ENCODE measurements at places on chromosomes 1 and 21. TPM values are rescaled to one million over a fixed set of nuclear protein-coding genes. Genes with fewer than 3 reads are reported as not detected.
A peak's percentile ranks its signal among the peaks of the same experiment; 100 is the strongest.

SPRR2E gene
- total RNA-seq, result not detected

CFH gene
- 9.4 TPM for total RNA-seq

OLFML2B gene
- total RNA-seq, result not detected

DNA sequence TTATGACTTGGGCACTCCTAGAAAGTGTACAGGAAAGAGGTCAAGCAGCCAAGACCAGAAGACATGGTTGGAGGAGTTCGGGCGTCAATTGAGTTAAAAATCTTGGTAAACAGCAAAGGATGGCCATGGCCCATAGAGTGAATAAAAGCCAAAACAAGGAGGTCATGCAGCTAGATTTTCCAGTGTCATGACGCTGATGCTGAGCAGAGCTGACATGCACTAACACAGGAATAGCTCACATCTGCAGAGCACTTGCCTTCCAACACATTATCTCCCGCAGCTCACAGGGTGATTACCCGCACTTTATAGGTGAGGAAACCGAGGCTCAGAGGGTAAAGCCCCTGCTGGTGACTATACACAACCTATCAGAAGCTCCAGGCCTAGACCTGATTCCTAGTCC is 49.7 kb downstream of the TRABD2B start:
- no peak for DNase-seq

GRCh38 chr1:30381266-30381665 is 342.1 kb downstream of the MATN1 start:
- peak; percentile 22 for DNase-seq

- no peak for DNase-seq
Observed at GRCh38 chr1:90612033-90612432, 105.1 kb downstream of the BARHL2 start.

DNA sequence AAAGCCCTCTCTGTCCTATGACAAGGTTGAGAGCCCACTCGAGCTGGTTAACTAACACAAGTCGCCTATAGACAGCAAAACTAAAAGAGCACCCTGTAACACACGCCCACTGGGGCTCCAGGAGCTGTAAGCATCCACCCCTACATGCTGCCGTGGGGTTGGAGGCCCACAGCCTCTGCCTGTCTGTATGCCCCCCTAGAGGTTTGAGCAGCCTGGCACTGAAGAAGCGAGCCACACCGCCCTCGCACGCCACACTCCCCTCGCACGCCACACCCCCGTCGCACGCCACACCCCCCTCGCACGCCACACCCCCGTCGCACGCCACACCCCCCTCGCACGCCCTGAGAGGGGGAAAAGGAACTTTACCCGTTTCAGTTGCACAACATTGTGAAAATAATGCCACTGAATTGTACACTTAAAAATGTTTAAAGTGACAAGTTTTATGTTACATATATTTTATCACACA is 13.2 kb upstream of the HMGCL start:
- DNase-seq, result peak; percentile 77
